ENCODE measurements at places on chromosomes 3 and 15.

GRCh38 chr15:81223346-81223971 is 26.8 kb downstream of the IL16 start:
- DNase-seq, result no peak

DNA sequence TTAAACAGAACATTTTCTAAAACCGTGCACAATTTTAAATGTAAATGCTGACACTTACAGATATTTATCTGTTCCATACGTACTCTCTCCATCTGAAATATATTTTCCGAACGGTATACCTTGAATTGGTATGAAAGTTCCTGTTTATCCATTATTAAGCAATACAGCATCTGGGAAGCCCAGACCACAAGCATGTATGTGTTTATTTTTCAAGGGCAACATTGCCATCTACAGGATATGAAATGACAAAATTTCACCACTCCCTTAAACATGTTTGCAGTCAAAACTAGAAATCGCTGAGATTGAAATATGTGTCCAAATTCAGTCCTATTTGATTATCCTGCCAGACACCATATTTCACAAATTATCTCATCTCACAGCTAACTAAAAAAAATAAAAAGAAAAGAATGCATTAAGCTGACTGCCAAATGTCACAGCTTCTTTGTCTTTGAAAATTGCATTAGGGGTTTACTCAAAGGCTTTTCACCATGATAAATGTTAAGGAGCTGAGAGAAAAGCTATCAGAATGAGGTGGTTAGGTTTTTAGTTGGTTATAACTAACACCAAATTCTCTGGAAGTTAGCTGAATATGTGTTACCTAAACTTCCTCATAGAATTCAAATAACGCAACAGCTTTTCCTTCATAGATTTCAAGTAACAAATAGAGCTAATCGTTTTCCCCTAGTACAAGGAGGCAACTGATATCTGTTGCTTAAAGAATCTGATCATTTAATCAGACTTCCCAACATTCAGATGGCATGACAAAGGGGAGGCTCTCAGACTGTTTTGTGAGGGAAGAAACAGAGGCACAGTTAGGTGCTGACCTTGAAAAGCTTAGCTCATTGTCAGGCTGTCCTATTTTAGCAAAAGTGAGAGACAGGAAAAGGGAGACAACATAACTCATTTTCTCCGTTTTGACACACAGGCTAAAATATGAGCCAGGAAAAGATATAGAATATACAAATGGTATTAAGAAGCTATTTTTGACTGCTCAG is 533.1 kb downstream of the TBL1XR1 start:
- DNase-seq, result no peak

DNA sequence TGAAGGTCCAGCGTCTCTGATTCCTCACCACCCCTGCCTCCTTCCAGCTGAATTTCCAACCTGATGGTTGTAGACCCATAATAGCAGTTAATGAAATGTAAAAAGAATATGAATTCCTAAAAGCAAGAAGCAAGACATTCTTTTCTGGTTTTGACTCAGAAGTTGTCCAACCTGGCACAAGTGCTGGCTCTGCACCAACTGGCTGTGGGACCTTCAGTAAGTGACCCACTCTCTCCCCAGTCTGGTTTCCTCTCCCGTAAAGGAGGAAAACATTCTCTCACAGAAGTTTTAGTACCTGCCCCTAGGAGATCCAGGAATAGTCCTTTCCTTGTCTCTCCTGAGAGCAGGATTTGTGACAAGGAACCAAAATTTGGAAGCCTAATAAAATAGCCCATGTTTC is 236.9 kb upstream of the TRIM42 start:
- DNase-seq, result no peak

DNA sequence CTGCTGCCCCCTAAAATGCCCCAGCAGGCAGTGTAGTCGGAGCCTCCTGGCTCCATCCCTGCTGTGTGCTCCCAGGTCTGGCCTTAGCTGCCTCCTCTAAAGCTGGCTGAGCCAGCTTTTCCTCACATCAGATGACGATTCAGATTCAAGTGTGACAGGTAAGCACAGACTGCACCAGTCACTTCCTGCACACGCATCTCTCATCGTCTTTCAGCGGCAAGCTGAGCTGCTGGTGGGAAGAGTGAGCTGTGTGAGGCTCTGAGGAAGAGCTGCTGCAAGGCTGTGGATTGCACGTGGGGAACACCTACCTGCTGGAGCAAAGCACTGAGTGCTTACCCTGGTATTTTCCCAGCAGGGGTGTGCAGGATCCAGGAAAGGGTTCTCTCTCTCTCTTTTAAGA is 88.4 kb upstream of the RPL32 start:
- no peak for DNase-seq

DNA sequence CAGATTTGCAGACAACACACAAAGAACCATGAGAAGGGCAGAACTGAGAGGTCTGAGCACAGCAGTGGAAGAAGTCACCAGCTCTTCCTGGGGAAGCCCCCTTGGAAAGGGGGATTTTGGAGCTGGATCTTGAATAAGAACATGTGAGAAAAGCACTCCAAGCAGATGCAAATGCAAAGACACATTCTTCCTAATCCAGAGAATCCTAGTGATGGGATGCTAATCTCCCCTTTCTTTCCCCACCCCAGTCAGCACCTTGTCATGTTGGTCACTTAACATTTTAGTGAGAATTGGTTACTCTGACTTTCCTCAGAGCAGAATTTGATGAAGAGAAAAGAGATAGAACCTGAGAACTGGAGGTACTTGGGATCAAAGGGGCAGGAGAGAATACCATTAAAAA is 148.5 kb downstream of the SSR3 start:
- no peak for DNase-seq

DNA sequence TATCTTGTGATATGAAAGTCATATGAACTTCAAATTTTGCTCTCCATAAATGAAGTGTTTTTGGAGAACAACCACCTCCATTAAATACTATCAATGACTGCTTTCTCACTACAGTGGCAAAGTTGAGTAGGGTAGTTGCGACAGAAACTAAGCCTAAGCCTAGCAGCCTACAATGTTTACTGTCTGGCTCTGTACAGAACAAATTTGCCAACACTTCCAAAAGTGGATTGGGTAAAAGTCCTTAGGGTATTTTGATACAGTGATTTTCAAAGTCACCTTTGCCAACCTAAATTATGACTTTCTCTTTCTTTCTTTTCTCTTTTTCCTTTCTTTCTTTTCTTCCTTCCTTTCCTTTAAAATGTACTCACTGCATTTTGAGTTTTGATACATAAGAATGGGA is 142.6 kb downstream of the PLCL2 start:
- DNase-seq, result no peak

DNA sequence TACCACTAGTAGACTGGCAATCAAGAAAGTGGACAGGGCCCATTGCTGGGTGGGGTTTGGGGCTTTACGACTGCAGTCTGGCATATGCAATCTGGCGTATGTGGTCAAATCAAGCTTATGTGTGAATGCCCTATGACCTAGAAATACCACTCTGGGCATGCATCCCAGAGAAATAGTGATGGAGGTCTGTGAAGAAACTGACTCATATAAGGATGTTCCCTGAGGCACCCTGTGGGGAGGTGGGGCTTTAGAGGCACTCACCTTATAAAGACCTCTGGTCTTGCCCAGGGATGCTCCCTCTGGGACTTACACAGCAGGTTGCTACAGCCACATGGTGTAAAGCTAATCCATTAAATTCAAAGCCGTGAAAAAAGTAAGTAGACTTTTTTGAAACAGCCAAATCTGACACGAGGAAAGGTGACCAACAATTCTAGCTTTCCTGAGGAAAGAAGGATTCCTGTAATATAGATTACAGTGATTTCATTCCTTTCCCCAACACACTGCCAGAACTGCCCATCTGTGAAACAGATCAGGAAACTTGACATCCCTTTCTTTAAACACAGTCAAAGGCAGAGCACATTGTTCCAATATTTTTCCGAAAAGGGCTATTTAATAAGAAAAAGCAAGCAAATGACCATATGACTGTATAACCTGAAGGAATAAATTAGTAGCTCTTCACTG is 13.6 kb downstream of the RARRES1 start:
- DNase-seq, result no peak

DNA sequence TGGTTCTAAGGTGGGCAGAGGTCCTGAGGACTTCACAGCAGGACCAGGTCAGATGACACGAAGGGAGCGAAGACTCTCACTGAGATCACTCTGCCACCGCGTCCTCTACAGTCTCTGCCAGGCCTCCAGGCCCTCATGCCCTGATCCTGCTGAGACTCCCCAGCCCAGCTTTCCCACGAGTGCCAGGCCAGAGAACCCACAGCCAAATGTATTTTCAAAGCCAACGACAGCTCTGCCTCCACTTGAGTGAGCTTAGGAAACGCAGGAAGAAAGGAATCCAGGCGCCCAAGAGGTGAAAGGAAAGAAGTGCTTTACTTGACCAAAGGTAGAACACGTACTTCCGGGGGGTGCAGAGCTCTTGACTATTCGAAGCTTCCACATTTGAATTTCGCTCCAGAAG is 275.0 kb downstream of the XXYLT1 start:
- no peak for DNase-seq

GRCh38 chr15:72319985-72320671 is at the start of gene CELF6:
TSS of gene CELF6 (minus strand) at chr15:72320157. CDS start at chr15:72319874, 283 bp downstream.
- DNase-seq, result peak; percentile 55

DNA sequence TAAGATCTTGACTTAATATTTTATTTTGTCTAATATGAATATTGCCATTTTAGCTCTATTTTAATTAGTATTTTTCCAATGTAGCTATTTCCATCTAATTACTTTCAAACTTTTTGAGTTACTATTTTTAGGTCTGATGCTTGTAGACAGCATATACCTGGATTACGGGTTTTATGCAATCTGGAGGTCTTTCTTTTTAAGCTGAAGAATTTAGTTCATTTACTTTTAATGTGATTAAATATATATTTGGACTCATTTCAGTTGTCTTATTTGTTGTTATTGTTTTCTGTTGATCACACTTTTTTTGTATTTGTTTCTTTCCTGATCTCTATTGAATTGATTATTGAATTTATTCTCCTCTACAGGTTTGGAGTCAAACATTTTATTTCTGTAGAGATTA is 30.3 kb downstream of the THRB start:
- no peak for DNase-seq

DNA sequence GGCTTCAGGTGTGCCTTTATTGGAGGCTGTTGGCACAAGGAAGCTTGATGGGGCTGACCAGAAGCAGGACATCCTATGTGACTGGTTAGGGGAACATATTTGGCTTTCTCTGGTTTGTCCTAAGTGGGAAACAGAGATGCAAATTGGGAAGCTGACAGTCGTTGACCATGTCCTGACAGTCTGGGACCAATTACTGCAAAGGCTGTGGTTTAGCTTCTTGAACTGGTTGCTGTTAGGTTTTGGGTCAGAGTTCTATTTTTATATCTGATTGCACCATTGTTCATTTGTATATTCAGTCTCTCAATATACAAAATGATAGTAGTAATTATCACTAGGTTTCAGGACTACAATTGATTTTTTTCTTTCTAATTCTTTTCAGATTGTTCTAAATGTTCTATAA is 36.8 kb downstream of the SNTN start:
- no peak for DNase-seq

- no peak for DNase-seq
These were observed 32.2 kb downstream of the SLC24A1 start for GRCh38 chr15:65653801-65654521.

GRCh38 chr3:99662838-99663570 is 24.6 kb downstream of the COL8A1 start:
- DNase-seq, result no peak

- no peak for DNase-seq
These were observed 38.0 kb upstream of the SECISBP2L start for GRCh38 chr15:49084285-49084570.

GRCh38 chr3:182710557-182711157 is 82.6 kb upstream of the ATP11B start:
- DNase-seq, result no peak

DNA sequence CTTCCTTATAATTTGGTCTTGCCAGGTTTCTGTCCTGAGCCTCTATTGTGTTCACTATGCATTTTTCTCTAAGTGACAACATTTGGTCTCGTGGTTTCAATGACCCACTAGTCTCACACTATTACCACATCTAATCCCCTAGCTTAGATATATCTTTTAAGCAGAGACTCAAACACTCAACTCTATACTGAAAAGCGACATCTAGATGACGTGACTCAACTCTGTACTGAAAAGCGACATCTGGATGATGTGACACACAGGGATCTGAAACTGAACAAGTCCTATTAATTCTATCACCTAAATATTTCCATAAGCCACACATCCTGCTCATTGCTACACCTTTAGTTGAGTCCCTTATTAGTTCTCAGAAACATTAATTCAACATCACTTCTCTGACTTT is 141.7 kb upstream of the MBNL1 start:
- no peak for DNase-seq

GRCh38 chr3:108448593-108448992 is 61.8 kb downstream of the MYH15 start:
- no peak for DNase-seq

- no peak for DNase-seq
These were observed 189.8 kb upstream of the PROK2 start for GRCh38 chr3:71974786-71975185.

GRCh38 chr3:49602049-49602554 is 47.8 kb downstream of the BSN start:
- no peak for DNase-seq

DNA sequence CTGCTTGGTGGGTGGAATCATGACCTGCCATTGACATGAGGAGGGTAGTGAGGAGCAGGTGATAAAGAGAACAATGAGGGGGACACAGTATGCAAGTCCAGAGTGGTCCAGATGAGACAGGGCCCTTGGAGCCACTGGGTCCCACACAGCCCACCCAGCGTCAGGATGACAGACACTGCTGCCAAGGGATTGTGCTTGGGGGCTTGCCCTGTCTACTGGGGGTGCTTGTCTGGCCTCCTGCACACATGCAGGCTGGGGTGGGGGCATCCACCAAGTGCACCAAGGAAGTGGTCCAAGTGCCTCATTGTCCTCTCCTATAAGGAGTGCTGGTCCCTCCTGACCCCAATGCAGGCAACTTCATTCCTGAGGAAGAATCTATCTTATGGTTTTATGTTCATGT is 39.2 kb upstream of the CTSH start:
- DNase-seq, result no peak

DNA sequence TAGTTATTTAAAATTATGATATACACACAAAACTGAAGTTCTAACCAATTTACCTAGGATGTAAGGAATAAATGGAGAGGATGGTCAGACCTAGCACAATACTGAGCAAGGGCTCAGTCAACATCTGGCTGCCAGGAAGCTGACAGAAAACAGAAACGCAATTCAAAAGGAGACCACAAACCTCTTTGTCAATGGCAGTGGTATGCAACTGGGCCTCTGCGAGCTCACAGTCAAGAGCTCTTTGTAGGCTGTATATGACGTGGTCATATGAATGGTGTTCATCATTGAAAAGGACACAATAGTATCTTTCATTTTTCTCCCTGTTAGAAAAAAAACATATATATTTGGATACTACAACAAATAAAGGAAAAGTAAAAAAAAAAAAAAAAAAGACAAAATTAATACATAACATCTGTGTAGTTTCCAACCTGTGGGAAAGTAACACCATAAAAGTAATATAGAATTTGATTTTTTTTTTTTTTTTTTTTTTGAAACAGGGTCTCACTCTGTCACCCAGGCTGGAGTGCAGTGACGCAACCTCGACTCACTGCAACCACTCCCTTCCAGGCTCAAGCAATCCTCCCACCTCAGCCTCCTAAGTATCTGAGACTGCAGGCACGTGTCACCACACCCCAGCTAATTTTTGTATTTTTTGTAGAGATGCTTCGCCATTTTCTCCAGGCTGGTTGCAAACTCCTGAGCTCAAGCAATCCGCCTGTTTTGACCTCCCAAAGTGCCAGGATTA is 37.9 kb downstream of the UBR1 start:
- no peak for DNase-seq
